ENCODE measurements at places on chromosomes 7 and 10.

GRCh38 chr10:100697070-100697469, 48.3 kb upstream of the PAX2 start:
- DNase-seq, result no peak

DNA sequence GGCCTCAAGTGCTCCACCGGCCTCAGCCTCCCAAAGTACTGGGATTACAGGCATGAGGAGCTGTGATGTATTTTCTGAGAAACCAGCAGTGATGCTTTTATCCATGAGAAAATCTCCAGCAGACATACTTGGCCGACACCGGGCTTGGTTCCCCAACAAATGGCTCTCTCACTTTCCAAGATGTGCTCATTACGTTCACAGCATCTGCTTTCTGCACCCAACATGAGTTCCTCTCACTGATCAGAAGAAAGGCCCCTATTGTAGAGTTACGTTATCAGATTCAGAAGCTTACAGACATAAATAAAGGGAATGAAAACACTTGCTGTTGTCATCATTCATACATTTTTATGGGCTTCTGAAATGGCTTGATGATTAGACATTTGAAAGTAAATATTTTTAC, 95.0 kb downstream of the CALD1 start:
- DNase-seq, result no peak

DNA sequence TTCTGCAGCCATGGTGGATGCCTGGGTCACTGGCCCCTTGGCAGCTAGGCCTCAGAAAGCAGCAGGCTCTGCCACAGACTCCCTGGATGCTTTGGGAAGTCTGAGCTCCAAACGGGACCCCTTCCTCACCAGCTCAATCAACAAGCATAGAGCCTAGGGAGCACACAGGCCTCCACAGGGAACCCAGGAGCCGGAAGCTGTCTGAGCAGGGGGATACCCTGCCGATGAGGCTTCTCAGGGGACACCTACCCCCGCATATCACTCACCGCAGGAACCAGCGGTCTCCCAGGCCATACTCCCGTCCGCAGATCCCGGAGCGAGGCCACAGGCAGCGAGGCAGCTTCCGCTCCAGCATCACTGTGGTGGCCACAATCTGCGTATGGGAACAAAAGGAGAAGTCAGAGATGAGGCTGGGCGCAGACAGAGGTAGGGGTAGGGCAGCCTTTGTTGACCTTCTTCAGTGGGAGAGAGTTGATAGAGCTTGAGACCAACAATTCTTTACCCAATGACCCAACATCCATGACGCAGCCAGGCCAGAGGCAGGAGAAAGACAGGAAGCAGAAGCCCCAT, 13.4 kb downstream of the TRPV6 start:
- no peak for DNase-seq

DNA sequence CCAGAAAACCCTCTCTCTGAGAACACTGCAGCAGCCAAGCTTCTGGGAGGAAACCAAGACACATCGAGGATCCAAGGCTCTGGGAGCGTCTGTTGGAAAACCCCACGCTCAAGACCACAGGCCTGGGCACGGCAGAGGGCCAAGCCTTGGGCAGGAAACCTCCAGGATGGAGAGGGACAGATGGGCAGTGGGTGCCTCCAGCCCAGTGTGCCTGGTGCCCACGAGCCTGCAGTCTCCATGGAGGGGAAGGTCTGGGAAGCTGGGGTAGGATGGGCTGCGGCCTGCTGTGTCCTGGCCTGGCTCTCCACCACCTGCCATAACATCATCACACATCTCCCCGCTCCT, 96.1 kb downstream of the FAM53B start:
- no peak for DNase-seq

- DNase-seq, result no peak
These were observed 495.8 kb downstream of the PLXNA4 start for GRCh38 chr7:132080467-132080866.

GRCh38 chr7:99806839-99807478, 20.9 kb upstream of the CYP3A43 start:
- DNase-seq, result no peak

DNA sequence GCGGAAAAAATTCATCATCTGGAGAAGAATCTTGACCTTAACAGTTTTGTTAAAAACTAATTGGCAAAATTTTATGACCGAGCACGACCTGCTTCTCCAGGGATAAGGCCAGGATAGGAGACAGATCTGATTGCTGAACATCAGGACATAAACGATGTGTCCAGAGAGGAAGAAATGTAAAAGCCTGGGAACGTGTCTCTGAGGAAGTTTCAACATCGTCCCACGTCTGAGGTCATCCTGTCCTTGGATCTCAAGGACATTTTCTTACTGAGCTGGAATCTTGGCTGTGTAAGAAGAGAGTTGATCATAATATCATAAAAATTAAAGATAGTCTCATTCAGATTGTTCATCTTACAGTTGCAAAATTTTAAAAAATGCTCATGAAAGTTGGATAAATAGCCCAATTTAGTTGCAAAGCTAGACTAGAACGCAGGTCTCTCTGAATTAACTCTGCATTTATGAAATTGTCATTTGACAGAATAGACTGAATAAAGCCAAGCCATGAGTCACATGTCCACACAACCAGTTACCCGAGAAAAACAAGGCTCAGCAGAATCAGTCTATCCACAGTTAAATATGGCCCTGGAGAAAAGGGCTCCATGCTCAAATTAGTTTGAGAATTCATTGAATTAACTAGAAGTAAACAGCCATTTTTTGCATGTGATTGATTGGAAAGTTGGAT, 120.0 kb upstream of the EGFR start:
- no peak for DNase-seq

DNA sequence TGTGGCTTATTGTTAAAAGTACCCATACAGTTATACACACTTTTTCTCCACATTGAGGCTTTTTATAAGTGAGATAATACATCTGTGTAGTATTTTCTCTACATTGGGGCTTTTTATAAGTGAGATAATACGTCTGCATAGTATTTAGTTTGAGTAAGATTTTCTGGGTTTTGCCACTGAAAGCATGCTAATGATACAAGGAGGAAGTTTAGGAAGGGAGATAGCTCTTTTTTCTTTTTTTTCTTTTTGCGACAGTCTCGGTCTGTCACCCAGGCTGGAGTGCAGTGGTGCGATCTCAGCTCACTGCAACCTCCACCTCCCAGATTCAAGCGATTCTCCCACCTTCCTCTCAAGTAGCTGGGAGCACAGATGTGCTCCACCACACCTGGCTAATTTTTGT, 13.3 kb downstream of the FAM107B start:
- no peak for DNase-seq

All from DMS79 (cell line).